ENCODE measurements at places on chromosomes 11 and 22.

DNA sequence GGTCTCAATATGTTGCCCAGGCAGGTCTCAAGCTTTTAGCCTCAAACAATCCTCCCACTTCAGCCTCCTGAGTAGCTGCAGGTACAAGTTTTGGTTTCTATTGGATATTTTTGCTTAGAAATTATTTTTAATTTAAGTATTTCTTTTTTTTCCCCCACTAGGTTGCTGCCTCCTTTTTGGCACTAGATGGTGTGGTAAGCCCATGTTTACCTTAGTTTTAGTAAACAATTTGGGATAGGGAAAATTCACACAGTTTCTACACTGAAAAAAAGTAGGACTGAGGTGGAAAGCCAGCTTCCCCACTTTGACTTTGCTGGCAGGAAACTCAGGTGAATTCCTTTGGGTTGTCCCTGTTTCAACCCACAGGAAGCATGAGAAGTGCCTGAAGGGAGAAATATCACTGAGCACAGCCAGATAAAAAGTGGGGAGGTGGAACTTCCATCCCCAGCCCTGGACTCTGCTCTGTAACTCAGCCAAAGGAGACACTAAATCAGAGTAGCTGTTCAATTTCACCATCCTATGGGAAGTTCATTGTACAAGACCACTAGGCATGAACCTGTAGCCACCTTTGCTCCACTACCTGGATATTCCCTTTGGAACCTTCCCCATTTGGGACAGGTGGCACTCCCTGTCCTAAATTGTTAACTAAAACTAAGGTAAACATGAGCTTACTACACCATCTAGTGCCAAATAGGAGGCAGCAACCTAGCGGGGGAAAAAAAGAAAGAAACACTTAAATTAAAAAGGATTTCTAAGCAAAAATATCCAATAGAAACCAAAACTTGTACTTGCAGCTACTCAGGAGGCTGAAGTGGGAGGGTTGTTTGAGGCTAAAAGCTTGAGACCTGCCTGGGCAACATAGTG is 154.4 kb upstream of the FAT3 start:
- DNase-seq, result no peak

- no peak for DNase-seq
These were observed 8.3 kb upstream of the DLAT start for GRCh38 chr11:112016765-112017376.

DNA sequence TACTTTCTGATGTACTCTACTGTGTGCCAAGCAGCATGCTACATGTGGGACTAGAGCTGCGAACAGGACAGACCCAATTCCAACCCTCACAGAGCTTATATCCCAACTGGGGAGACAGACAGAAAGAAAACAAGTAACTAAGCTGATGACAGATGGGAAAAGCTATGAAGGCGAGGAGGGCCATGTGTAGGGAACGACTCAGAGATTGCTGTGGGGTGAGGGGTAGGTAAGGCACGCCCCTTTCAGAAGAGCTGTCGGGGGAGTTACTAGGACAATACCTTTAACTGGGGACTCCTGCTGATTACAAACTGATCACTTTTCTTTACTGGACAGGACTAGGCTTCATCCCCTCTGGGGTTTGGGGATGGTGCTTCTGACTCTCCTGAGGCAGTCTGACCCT is 48.9 kb downstream of the ST3GAL4 start:
- DNase-seq, result no peak

DNA sequence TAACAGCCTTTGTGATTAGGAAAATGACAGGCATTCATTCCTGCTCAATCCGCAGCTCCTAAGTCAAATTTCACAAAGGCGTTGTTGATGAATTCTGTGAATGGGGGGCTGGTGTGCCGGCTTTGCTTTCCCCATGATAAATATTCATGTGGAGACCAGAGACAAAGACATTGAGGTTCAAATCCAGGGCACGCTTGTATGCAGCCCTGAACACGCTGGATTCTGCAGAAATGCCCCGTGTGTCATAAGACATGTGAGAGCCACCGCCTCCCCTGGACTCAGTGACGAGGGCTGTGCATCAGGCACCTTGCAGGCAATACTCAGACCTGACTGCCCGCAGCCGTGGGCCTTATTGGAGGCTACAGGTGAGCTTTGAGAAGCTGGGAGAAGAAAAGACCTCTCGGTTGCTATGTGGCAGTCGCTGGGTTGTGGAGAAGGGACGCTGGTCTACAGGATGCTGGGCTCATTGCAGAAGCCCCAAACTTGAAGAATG is 906.2 kb downstream of the BRD1 start:
- DNase-seq, result no peak

GRCh38 chr22:38126928-38127668 is 16.6 kb upstream of the BAIAP2L2 start:
- DNase-seq, result no peak

DNA sequence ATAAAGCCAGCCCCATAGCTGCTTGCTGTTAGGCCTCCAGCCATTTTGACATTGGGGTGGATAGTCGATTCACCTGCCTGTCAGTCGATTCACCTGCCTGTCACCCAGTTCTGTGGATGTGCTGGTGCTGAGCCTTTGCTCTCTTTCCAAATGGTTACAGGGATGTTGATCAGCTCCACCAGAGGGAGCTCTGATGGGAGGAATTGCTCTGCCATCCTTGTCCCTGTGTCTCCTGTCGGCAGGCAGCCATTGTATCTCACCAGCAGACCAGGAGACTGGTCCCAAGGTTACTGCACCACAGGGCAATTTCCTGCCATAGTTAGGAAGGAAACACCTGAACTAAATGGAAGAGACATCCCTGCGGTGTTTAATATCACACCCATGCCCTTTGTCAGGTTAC is 6.1 kb downstream of the MPEG1 start:
- DNase-seq, result peak; percentile 18

DNA sequence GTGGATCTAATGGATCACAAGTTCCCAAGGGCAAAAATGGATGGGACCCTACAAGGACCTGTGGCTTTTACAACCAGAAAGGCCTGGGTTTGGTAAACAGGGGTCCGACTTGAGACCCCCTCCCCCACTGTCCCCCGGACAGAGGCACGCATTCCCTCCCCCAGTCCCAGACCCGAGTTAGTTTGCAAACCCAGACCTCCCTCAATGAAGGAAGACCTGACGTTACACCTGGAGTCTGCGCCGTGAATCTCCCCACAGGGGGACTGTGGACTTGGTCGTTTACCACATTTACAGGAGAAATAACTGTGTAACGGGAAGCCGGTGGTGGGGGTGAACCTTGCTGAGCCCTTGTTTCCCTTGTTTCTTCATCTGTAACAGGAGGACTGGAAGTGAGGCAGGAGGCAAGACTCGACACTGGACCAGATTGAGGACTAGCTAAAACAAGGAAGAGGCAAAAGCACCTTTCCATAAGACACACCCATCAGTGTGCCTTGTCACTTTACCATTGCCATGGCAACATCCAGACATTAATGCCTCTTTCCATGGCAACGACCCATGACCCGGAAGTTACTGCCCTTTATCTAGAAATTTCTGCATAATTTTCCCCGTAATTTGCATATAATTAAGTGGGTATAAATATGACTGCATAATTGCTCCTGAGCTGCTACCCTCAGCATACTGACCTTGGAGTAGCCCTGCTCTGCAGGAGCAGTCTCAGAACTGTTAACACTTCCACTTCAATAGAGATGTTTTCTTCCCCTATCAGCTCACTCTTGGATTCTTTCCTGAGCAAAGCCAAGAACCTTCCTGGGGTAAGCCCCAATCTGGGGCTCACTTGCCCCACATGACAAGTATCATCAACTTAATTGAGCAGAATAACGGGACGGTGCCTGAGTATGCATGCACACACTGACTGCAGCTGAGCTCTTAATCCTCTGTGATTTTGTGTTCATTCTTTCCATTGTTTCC is 25.4 kb downstream of the PDGFB start:
- DNase-seq, result no peak

- no peak for DNase-seq
These were observed 770 bp downstream of the TSGA10IP start for GRCh38 chr11:65945941-65946558.

DNA sequence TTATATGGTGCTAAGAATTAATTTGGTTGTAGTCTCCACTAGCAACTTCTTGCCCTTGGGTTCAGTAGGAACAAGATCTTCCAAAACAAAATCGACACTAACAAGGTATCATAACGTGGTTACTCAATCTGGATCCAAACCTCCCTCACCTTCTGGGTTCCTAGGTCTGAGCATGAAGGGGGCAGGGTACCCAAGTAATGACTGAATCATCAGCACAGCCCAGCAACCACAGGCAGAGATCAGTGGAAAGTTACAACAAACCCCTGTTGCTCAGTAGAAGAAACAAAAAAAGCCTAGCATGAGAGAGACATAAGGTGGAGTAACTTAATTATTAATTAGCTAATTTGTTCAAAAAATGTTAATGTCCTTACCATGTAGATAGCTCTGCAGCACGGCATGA is 221.4 kb downstream of the BLID start:
- DNase-seq, result no peak

DNA sequence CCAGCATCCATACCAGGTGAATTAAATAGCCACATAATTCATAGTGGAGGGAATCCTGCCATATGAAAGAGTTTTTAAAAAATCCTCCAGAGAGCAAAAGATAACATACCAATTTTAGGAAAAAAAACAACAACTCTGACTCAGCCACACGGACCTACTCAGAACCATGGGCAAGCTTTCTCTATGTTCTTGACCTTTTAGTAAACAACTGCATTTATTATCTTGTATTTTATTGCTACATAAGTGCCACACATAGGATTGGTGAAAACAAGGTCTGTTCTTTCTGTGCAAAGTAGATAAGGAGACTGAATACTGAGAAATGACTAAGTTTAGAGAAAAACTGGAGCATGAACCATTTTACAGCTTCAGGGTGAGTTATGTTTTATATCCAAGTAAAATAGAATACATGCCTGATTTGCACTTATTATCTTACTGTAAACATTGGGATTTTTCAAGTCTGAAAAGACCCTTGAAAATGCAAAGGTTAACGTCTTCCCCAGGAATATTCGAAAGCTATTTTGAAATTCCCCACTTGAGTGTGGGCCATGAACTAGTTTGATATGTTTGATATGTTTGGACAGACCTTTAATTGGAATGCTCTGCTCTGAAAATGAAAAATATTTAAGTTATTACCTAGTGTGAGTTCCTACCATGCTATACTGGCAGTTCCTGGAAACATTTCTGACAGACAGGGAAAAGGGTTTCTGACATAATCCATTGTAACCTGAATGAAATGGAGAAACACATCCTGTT is 89.5 kb upstream of the DDI1 start:
- no peak for DNase-seq

- no peak for DNase-seq
These were observed 1.3 kb downstream of the PPP1CA start for GRCh38 chr11:67400251-67400941.

DNA sequence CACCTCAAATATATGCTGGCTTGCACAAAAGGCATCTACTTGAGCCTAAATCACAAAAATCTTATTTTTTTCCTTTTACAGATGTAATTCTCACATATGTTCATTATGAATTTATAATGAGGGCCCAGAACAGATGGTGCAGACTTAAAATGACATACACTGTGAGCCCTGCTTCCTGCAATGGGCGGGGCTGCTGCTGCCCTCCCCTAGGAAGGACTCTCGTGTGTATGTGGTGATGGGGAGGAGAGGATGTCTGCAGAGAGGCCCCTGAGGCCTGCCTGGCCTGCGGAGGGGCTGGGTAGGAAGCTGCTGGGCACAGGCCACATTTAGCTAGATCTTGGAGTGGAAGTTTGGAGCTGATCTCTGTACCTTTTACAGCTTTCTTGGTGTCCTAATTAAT is 233.4 kb upstream of the KIRREL3 start:
- no peak for DNase-seq

DNA sequence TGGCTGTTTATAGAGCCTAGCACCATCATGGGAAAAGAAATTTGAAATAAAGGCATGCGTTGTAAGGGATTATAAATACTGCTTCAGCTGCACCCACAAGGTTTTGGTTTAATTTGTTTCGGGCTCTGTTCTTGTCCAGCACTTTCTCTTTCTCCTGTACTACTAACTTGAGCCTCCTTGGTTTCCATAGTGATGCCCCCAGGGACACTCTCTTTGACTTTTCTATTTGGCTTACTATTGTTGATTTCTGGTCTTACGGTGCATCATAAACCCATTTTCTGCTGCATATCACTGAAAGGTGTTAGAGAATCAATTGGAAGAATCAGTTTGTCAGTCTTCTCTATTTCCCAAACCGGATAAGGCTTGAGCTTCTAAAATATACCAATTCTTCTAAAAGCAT is 1674.3 kb upstream of the RAG2 start:
- no peak for DNase-seq

GRCh38 chr22:22877523-22878210 is 9.9 kb upstream of the IGLL5 start:
- no peak for DNase-seq

GRCh38 chr11:62980133-62980760 is 4.5 kb downstream of the SLC22A6 start:
- no peak for DNase-seq

GRCh38 chr22:22098457-22099193 is 116.0 kb upstream of the TOP3B start:
- no peak for DNase-seq

DNA sequence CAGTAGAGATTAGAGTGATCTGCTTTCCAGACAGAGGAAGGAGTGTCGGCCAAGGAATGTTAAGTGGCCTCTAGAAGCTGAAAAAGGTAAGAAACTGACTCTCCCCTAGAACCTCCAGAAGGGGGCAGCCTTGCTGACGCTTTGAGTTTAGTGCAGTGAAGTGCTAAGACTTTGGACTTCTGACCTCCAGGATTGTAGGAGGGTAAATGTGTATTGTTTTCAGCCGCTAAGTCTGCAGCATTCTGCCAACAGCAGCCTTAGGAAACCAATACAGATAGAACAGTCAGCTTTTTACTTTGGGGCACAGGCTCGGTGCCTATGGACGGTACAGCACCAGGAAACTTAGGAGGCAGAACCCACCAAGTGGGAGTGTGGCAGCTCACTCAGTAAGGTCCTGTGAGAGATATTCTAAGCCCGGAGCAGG is 3.6 kb upstream of the TBC1D22A start:
- DNase-seq, result no peak

DNA sequence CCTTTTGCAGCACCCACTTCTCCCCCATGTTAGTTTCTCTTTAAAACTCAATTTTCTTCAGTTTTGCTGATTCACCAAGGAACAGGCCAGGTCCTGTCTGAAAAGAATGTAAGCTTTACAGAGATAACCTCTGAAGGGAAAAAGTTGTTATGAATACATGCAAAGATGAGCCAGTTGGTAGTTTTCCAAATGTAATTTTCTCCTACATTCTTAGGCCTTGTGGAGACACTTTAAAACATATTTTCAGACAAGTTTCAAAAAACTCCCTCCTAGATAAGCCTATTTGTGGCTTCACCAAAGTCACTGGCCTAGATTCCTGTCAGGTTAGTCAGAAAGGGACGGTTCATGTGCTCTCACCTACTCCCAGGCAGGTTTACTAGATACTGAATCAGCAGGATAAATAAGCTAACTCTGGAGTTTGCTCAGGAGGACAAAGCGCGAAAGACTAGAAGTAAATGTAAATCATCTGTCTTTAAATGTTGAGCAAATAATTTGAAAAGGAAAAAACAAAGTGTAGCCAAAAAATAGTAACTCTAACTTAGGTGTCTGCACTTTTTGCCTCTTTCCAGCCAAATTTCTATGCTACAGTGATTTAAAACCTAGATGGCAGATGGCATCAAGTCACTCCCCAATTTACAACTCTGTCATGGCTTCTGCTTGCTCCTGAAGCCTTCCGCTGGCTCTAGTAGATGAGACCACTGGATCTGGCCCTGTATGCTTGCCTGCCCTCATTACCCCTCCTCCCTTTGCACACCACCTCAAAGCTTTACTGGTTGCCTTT is 4.9 kb upstream of the ATP6V1E1 start:
- DNase-seq, result no peak

GRCh38 chr11:92136797-92137196 is 87.8 kb upstream of the FAT3 start:
- no peak for DNase-seq

- no peak for DNase-seq
These were observed 10.1 kb downstream of the PATE2 start for GRCh38 chr11:125768336-125769046.

Measured in NCI-H446 treated with DMSO at 0.1 percent for 48 hours (cell line).